ENCODE measurements at places on chromosomes 4 and X.
A peak's percentile ranks its signal among the peaks of the same experiment; 100 is the strongest.

GRCh38 chr4:39367166-39367565 is 1.0 kb upstream of the RFC1 start:
- peaks cover 42% of the 10 kb centered on the region for H3K4me1 ChIP-seq
- H3K4me3 ChIP-seq, result peak overlapping the region; percentile 22
- no peak overlapping the region for H3K27ac ChIP-seq
- H3K36me3 ChIP-seq, result peaks cover 12% of the 10 kb centered on the region

- H3K4me3 ChIP-seq, result no peak overlapping the region
- no peak overlapping the region for H3K27ac ChIP-seq
- no peaks in the 10 kb centered on the region for H3K27me3 ChIP-seq
- no peaks in the 10 kb centered on the region for H3K36me3 ChIP-seq
- H3K4me1 ChIP-seq, result no peaks in the 10 kb centered on the region
- DNase-seq, result no peak
Measured at GRCh38 chr4:48071191-48071590, 54.6 kb downstream of the NIPAL1 start.

GRCh38 chrX:68945603-68946228 is 116.9 kb downstream of the EFNB1 start:
- no peak overlapping the region for H3K27ac ChIP-seq
- H3K4me1 ChIP-seq, result no peaks in the 10 kb centered on the region
- DNase-seq, result no peak
- H3K36me3 ChIP-seq, result no peaks in the 10 kb centered on the region

DNA sequence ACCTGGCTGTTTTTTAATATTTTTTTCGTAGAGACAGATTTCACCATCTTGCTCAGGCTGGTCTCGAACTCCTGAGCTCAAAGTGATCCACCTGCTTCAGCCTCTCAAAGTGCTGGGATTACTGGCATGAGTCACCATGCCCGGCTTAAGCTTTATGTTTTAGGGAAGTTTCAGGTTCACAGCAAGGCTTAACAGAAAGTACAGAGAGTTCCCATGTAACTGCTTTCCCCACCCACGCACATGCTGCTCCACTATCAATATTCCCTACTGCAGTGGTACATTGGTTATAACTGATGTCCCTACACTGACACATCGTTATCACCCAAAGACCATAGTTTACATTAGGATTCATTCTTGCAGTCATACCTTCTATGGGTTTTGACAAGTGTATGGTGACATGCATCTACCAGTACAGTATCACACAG is 62.7 kb downstream of the PRPS1 start:
- no peak for DNase-seq
- no peak overlapping the region for H3K27ac ChIP-seq
- H3K27me3 ChIP-seq, result no peaks in the 10 kb centered on the region
- H3K36me3 ChIP-seq, result no peaks in the 10 kb centered on the region

- H3K4me1 ChIP-seq, result no peaks in the 10 kb centered on the region
- H3K36me3 ChIP-seq, result no peaks in the 10 kb centered on the region
- H3K27me3 ChIP-seq, result no peaks in the 10 kb centered on the region
- no peak overlapping the region for H3K27ac ChIP-seq
- no peak overlapping the region for H3K4me3 ChIP-seq
Measured at GRCh38 chrX:138986235-138986634, 274.7 kb upstream of the FGF13 start.

DNA sequence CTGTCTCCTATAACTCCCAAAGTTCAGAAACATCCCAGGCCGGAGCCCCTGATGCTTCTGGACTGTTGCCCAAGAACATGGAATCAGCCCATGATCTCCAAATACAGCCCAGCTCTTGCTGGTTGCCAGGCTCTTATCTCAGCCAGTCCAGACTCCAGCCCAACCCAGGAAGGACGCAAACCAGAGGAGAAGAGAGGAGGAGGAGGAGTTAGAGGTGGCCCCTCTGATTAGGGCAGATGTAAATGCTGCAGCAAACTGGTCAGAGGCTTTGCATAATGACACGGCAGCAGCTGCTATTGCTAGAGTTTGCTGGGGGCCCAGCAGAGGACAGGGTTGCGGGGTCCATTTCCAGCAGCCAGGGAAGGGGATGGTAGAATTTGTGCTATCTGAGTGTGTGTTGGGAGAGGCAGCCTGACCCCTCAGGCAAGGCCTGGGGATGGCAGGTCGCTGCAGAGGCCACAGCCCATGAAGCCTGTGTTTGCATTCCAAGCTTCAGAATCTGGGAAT is 4.2 kb upstream of the OTUD5 start:
- H3K36me3 ChIP-seq, result no peaks in the 10 kb centered on the region
- peak overlapping the region; percentile 17 for H3K27ac ChIP-seq
- H3K4me1 ChIP-seq, result peaks cover 8% of the 10 kb centered on the region
- no peak for DNase-seq
- H3K4me3 ChIP-seq, result no peak overlapping the region

DNA sequence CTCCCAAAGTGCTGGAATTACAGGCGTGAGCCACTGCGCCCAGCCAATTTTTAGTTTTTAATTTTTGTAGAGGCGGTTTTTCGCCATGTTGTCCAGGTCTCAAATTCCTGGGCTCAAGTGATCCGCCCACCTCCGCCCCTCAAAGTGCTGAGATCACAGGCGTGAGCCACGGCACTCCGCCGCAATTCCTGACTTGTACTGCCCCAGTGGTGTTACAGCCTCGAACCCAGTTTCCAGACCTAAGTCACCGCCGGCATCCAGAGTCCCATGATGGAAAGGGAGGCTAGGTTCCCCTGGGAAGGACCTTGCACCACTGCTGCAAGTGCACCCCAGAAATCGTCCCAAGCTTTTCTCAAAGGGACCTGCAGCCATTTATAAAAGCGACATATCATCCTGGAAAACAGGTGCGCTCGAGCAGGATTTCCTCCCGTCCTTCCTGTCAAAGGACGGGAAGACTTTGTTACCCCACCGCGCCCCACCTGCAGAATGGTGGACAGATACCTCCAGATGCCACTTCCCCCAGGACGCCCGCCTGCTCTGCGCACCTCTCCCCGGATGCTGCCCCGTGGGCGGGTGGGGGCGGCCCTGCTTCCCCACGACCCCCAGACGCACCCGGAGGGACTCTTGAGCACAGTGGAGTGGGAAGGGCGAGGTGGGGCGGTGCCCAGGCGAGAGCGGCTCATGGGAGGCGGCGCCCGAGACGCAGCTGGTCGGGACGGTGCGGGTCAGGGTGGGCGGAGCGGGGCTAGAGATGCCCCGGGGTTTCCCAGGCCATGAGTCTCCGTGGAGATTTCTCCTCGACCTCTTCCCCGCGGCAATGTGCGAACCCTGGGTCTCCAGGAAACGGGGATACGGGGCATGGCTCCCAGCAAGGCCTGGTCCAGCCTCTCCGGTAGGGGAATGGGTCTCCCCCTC is 947 bp upstream of the RPL10 start:
- H3K4me1 ChIP-seq, result peaks cover 16% of the 10 kb centered on the region
- peak overlapping the region; percentile 93 for H3K4me3 ChIP-seq
- peak; percentile 70 for DNase-seq
- no peaks in the 10 kb centered on the region for H3K27me3 ChIP-seq

DNA sequence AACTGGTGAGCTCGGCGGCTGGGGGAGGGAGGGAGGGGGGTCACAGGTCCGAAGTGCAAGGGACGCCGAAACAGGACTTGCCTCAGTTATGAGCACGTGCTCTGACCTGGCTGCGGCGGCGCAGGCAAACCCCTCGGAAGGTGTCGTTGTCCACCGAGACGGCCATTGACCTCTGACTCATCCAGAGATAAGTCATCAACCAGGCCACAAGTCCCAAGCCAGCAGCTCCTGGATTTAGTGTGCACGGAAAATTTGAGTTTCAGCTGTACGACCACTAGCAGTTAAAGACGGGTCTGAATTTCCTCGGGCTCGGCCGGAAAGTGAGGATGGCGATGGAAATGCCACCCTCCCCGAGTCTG is 674 bp downstream of the SH3D19 start:
- DNase-seq, result peak; percentile 39
- H3K36me3 ChIP-seq, result no peaks in the 10 kb centered on the region
- H3K27me3 ChIP-seq, result peaks cover 81% of the 10 kb centered on the region

GRCh38 chrX:132636080-132636479 is 147.2 kb upstream of the MBNL3 start:
- H3K27me3 ChIP-seq, result peaks cover 28% of the 10 kb centered on the region
- no peaks in the 10 kb centered on the region for H3K36me3 ChIP-seq
- no peak overlapping the region for H3K27ac ChIP-seq

- H3K4me3 ChIP-seq, result no peak overlapping the region
- no peaks in the 10 kb centered on the region for H3K36me3 ChIP-seq
- H3K27ac ChIP-seq, result no peak overlapping the region
Measured at GRCh38 chrX:145823132-145823531, 5.5 kb downstream of the SLITRK2 start.

DNA sequence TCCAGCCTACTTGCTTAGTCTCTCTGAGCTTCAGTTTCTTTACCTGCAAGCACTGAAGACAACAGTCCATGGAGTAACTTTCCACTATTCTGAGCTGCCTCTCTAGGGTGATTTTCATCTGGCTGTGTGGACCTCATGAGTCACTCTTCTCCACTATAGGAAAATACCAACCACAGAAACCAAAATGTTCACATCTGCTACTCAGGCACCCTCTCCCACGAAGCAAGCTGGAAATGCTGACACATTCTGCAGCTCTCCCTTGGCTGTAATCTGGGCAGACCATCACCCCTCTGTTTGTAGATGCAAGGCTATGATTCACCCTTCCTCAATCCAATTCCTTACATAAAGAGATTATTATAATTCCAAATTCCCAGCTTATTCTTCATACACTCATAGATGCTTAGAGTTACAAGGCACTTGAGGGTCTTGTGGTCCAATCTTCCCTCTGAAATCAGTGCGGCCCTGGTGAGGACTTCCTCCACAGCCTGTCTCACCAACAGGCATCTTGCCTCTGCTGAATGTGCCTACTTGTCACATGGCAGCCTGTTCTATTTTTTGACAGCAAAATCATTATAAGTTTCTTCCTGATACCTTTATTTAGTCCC is 97.0 kb upstream of the LNX1 start:
- H3K27me3 ChIP-seq, result peaks cover 19% of the 10 kb centered on the region
- DNase-seq, result peak; percentile 34
- peak overlapping the region; percentile 31 for H3K27ac ChIP-seq
- peaks cover 22% of the 10 kb centered on the region for H3K4me1 ChIP-seq
- H3K4me3 ChIP-seq, result no peak overlapping the region

GRCh38 chrX:12405306-12405705 is 267.0 kb downstream of the FRMPD4 start:
- H3K27me3 ChIP-seq, result peaks cover 9% of the 10 kb centered on the region
- H3K4me1 ChIP-seq, result no peaks in the 10 kb centered on the region
- no peak for DNase-seq
- H3K27ac ChIP-seq, result no peak overlapping the region
- H3K4me3 ChIP-seq, result no peak overlapping the region

- peaks cover 11% of the 10 kb centered on the region for H3K36me3 ChIP-seq
- no peaks in the 10 kb centered on the region for H3K27me3 ChIP-seq
- H3K4me3 ChIP-seq, result peak overlapping the region; percentile 94
- DNase-seq, result peak; percentile 48
- H3K4me1 ChIP-seq, result peaks cover 71% of the 10 kb centered on the region
- H3K27ac ChIP-seq, result peak overlapping the region; percentile 85
Measured at GRCh38 chrX:153924149-153924861, 1.8 kb downstream of the ARHGAP4 start.

DNA sequence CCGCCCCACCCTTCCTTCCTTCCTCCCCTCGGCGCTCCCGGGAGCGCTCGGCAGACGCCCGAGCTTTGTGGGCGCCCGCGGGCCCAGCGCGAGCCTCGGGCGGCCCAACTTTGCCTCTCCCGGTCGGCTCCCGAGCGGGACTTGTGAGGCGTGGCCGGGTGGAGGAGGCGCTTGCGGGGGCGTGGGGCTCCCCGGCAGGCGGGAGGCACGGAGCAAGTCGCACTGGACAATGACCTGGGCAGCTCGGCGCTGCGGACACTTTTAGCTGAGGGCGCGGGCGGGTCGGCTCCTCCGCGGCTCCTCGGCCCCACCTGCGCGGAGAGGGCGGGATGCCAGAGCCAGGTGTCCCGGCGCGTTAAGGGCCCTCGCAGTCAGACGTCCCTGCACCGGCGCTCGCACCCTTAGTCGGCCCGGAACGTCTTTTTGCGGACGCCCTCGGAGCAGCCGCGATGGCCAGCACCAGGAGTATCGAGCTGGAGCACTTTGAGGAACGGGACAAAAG is 385 bp downstream of the DCLK2 start:
- peak overlapping the region; percentile 81 for H3K27ac ChIP-seq
- H3K4me1 ChIP-seq, result peaks cover 30% of the 10 kb centered on the region
- H3K27me3 ChIP-seq, result peaks cover 16% of the 10 kb centered on the region
- H3K4me3 ChIP-seq, result peak overlapping the region; percentile 89
- no peaks in the 10 kb centered on the region for H3K36me3 ChIP-seq

DNA sequence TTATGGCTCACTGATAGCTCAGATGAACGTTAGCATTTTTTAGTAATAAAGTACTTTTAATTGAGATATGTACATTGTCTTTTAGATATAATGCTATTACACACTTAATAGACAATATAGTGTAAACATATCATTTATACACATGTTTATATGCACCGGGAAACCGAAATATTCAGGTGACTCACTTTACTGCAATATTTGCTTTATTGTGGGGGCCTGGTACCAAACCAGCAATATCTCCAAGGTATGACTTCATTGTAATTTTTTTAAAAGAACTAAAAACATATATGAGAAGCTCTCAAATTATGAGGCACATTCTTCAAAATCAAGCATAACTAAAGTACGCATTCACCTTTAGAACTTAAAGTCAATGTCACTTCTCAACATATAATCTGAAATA is 231.2 kb upstream of the SLC7A11 start:
- H3K4me3 ChIP-seq, result no peak overlapping the region
- no peak overlapping the region for H3K27ac ChIP-seq
- DNase-seq, result no peak
- H3K27me3 ChIP-seq, result no peaks in the 10 kb centered on the region
- no peaks in the 10 kb centered on the region for H3K4me1 ChIP-seq

- peaks cover 29% of the 10 kb centered on the region for H3K27me3 ChIP-seq
- H3K27ac ChIP-seq, result no peak overlapping the region
- no peak for DNase-seq
- H3K4me1 ChIP-seq, result no peaks in the 10 kb centered on the region
Measured at GRCh38 chrX:16469870-16470269, 180.1 kb upstream of the S100G start.

GRCh38 chr4:40962551-40963180 is 212.9 kb downstream of the NSUN7 start:
- no peaks in the 10 kb centered on the region for H3K4me1 ChIP-seq
- no peaks in the 10 kb centered on the region for H3K27me3 ChIP-seq
- no peaks in the 10 kb centered on the region for H3K36me3 ChIP-seq
- no peak for DNase-seq
- no peak overlapping the region for H3K27ac ChIP-seq
- no peak overlapping the region for H3K4me3 ChIP-seq

DNA sequence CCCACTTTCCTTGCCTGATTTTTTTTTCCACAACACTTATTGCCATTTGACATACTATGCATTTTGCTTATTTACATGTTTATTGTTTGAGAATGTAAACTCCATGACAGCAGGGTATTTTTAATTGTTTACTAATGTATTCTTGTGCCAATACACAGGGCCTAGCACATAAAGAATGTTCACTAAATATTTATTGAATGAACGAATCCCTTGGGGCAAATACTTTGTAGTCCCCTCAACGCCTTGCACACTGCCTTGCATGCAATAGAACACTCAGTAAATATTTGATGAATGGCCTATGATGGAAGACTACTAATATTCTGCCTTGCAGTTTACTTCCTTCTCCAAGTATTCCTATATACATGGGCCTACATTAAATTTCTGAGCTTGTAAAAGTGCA is 1.4 kb upstream of the PRPS1 start:
- no peaks in the 10 kb centered on the region for H3K36me3 ChIP-seq
- no peaks in the 10 kb centered on the region for H3K27me3 ChIP-seq
- H3K27ac ChIP-seq, result no peak overlapping the region
- peaks cover 4% of the 10 kb centered on the region for H3K4me1 ChIP-seq
- H3K4me3 ChIP-seq, result no peak overlapping the region
- DNase-seq, result no peak
